ENCODE measurements at places on chromosomes 4 and X. TPM values are rescaled to one million over a fixed set of nuclear protein-coding genes. Genes with fewer than 3 reads are reported as not detected.

DNA sequence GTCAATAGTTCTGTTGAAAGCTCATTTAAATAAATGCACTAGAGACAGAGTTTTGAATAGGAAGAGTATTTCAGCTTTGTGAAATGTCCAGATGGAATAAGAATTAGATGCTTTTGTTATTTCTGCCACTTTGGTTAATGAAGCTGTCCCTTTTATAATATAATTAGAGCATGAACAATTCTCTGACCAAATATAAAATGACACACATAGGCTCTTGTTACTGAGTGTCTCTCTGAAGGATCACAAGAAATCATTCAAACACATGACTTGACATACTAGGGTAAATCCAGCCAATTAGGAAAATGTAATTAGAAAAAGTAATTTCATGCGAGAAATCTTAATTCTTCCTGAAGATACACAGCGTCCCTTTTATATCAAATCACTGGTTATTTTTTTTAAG, 68.4 kb upstream of the DDIT4L start:
- no peak for DNase-seq

GRCh38 chr4:26533685-26534084, 43.4 kb upstream of the CCKAR start:
- DNase-seq: no peak

The SPANXN3 gene
- not detected for polyA plus RNA-seq

The SSX1 gene
- polyA plus RNA-seq: not detected

GRCh38 chr4:154602404-154603020, 9.9 kb downstream of the FGG start:
- no peak for DNase-seq

DNA sequence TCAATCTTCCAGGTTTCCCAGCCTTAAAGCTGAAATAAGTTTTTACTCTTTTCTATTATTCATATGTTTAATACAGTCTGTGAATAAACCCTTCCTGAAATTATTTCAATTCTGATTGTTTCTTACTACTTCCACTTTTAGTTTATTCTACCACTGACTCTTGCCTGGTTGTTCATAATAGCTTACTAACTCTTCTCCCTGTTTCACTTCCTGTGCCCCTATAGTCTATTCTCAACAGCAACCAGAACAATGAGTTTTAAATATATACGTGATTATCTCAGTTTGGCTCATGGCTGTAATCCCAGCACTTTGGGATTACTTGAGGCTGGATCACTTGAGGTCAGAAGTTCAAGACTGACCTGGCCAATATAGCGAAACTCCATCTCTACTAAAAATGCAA, 408.0 kb upstream of the SPOCK3 start:
- DNase-seq: no peak

DNA sequence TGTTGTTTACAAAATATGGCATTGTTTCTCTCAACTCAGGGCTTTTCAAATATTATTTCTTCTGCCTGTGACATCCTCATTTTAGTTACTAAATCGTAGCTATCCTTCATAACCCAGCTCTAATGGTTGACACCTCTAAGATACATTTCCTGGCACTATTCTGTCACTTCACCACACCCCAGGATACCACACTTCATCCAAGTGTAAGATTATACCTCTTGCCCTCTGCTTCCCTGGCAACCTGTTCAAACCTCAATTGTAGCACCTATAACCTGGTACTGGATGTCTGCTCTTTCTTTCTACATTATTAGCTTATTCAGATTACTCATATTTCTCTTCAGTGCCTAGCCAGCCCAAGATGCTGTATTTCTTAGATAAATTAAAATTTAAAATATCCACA, 175.7 kb upstream of the SPIN4 start:
- no peak for DNase-seq

GRCh38 chrX:68995780-68996551, 167.1 kb downstream of the EFNB1 start:
- DNase-seq: peak; percentile 46

GRCh38 chr4:93031431-93032098, 727.8 kb downstream of the GRID2 start:
- no peak for DNase-seq

GRCh38 chr4:101977076-101977475, 186.5 kb downstream of the BANK1 start:
- no peak for DNase-seq

DNA sequence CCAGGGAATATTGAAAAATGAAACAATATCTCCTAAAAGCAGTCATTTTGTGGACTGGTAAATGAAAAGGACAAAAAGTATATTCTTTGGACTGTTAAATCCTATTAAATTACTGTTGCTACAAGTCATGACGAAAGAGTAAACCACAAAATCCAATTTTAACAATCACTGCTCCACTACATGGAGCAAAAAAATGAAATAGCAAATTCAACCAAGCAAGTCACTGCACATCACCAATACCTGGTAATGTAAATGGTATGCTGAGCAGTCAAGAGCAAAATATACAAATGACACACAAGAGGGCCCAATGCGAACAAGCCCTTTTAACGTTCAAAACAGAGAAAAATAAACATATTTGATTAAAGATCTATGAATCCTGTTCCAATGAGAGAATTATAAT, 126.2 kb downstream of the KLHL13 start:
- no peak for DNase-seq

The GYPE gene
- polyA plus RNA-seq: 4.2 TPM

DNA sequence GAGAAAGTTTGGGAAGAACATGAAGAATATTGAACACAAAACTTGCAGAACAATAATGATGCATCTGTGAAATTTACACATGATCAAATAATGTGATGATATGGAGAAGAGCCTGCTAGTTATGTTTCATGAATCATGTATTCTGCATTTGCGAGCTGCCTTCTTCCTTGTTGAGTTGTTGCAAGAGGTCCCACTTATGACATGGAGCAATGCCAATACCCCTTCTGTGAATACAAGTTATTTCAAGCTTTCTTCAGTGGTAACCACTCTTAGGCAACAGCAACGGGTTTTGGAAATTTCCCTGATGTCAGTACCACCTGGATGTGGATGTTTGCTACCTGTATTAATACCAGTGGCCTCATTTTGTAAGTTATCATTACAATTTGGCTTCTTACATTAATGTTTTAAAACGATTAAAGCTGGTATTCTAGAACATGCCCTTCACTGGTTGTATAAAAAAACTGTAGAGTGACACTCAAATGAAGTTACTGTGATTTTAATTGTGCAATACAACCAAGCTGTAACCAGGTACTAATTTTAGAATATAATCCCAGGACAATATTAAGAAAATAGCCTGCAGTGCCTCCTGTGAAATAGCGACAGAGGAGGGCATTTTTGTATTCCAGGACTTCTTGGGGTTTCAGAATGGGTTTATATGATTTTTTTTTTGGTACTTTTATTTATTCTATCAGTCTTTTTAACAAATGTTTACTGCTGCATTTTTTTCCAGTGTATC, 25.3 kb downstream of the IQCM start:
- no peak for DNase-seq

- DNase-seq: no peak
Observed at GRCh38 chrX:112768563-112768962, 72.1 kb downstream of the AMOT start.

- no peak for DNase-seq
Observed at GRCh38 chrX:74531081-74531480, 83.3 kb downstream of the RLIM start.

The TMEM47 gene
- 31.7 TPM for polyA plus RNA-seq

DNA sequence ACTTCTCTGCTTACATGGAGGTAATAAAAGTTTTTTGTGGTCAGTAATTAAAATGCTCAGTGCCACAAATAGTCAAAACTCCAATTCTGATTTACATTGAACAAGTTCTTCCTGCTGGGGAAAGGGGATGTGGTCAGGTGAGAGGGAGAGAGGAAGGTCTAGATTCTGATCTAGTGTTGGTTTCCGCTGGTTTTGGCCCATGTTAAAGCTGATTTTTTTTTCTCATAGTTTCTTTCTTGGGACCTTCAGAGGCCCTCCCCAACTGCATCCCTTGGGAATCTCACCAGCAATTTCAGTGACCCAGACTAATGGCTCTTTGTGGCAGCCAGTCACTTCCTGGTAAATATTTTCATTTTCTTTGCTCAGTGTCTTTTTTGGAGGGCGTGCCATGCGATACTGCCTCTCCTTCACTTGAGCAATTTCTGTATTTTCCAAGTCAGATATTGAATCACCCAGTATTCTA, 332.7 kb downstream of the RAPGEF2 start:
- no peak for DNase-seq

GRCh38 chr4:184644553-184645307, 4.5 kb downstream of the CASP3 start:
- DNase-seq: no peak

GRCh38 chr4:48602222-48602621, 112.2 kb downstream of the ZAR1 start:
- no peak for DNase-seq

DNA sequence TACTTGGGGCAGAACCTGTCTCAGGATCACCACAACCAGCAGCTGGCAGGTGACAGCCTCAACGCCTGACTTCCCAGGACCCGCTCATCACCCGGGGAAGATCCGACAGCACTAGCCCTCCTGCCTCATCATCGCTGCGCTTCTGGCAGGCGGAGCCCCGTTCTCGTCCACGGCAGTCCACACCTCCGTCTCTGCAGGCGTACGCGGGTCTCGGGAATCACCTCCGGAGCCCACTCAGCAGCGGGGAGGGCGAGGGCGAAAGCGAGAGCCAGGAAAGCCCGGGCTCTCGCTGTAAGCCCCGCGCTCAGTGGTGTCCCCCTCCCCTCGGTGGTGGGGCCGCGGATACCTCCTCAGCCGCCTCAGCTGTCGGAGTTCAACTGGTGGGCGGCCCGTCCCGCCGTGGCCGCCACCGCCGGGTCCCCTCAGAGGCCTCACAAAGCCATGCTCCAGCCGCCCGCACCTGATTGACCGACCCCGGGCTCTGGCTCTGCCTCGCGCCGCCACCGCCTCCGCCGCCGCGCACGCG, 518 bp upstream of the CNKSR2 start:
- no peak for DNase-seq

DNA sequence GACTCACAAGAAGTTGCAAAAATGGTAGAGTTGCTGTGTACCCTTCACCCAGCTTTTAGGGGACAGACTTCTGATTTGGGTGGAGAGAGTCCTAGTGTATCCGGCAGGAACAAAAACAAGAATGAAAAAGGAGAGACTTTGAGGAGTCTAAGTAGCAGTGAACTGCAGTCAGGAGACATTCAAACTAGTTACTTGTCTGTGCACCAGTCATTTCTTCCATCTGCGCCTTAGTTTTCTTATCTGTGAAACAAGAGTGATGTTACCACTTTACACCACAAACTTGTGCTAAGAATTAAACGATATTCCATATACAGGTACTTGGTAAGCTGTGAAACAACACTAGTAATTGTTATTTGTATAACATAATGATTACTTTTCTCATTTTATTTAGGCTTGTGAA, 47.3 kb downstream of the SH2D1A start:
- DNase-seq: no peak

The LUZP4 gene
- not detected for polyA plus RNA-seq

GRCh38 chr4:140637836-140638235, 69.1 kb upstream of the UCP1 start:
- DNase-seq: no peak

DNA sequence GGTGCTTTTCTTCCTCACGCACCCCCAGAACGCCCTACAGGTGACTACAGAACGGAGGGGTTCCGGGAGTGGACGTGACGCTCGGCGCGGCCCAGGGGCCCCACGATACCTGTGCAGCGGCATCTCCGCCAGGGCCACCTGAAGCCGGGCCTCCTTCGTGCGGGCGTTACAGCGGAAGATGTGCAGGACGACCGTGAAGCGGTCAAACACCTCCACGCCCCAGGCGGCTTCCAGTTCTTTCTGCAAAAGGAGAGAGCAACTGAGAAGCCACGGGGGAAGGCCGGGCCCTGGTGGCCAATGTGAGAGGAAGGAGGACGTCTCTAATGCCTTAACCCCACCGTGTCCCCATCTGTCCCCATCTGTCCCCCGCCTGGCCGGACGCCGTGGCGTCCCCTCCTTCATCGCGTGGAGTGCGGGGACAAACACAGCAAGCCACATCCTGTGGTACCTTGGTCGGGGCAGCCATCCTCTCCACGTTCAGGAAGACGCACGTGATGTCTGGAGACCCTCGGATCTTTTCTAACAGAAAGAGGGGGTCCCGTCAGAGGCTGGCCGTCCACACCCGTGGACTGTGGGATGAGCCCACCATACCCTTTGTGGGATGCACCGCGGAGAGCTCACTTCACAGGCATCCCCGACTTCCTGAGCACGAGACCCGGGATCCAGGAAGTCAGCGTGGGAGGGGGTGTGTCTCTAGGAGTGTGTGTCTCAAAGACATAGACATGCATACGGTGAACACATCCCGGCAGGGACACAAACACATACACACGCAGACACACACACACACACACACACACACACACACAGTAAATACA, 3.6 kb downstream of the GTPBP6 start:
- no peak for DNase-seq

The MAPK10 gene
- polyA plus RNA-seq: 89.8 TPM

The CPEB2 gene
- polyA plus RNA-seq: 21.2 TPM

- DNase-seq: no peak
Observed at GRCh38 chrX:148542481-148543255, 42.3 kb downstream of the AFF2 start.

The NPNT gene
- 199 TPM for polyA plus RNA-seq

The BRS3 gene
- polyA plus RNA-seq: 0.12 TPM

The FGFBP2 gene
- 0.25 TPM for polyA plus RNA-seq

GRCh38 chr4:140346136-140346535, 27.3 kb upstream of the SCOC start:
- DNase-seq: no peak

- DNase-seq: no peak
Observed at GRCh38 chr4:19380600-19380999, 871.1 kb upstream of the SLIT2 start.

GRCh38 chr4:33989820-33990443, 2254.4 kb downstream of the ARAP2 start:
- no peak for DNase-seq

The GRPEL1 gene
- polyA plus RNA-seq: 32.6 TPM

GRCh38 chrX:39874202-39874816, 223.4 kb downstream of the BCOR start:
- DNase-seq: no peak

GRCh38 chr4:38601244-38601915, 62.6 kb upstream of the KLF3 start:
- DNase-seq: no peak

GRCh38 chr4:83454686-83455085, 937 bp downstream of the HELQ start:
- DNase-seq: no peak

GRCh38 chr4:107913283-107913899, 18.0 kb upstream of the CYP2U1 start:
- peak; percentile 70 for DNase-seq

The ARR3 gene
- 1.6 TPM for polyA plus RNA-seq

- no peak for DNase-seq
Observed at GRCh38 chr4:125303058-125303457, 11.7 kb upstream of the FAT4 start.

GRCh38 chr4:106058921-106059320, 163.7 kb downstream of the NPNT start:
- DNase-seq: no peak

The PLP1 gene
- polyA plus RNA-seq: 7.2 TPM

- DNase-seq: no peak
Observed at GRCh38 chr4:101039367-101039766, 308.0 kb downstream of the PPP3CA start.

- no peak for DNase-seq
Observed at GRCh38 chr4:102819588-102820365, 7.6 kb downstream of the UBE2D3 start.

- DNase-seq: no peak
Observed at GRCh38 chr4:8079916-8080753, 78.5 kb downstream of the ABLIM2 start.

The CLCN3 gene
- 64.6 TPM for polyA plus RNA-seq

The CYBB gene
- 12.6 TPM for polyA plus RNA-seq

GRCh38 chr4:75080888-75081287, 148.0 kb downstream of the PARM1 start:
- DNase-seq: no peak

The KLHL4 gene
- polyA plus RNA-seq: 6.5 TPM

The MGAT4D gene
- not detected for polyA plus RNA-seq

Measured in left kidney (tissue), 8 donors.